Fibroblast of lung (primary cell): ENCODE measurements at places on chromosomes 2 and 18. TPM values are rescaled to one million over a fixed set of nuclear protein-coding genes. Genes with fewer than 3 reads are reported as not detected.
A peak's percentile ranks its signal among the peaks of the same experiment; 100 is the strongest.

DNA sequence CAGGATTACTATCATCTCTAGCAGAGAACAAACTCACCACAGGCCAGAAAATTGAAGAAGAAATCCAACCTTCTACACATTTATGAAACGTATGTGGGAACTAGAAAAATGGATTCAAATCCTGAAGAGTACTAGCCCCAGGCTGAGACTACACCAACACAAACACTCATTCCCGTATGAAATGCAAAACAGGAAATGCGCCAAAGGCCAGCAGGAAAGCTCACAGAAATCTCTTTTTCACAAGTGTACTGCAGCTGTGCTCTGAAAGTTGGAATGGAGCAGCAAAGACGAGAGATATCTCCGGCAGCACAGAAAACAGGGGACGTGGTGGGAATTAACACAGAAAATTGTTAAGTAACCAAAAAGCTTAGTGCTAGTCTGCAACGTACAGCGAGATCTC is 913.5 kb downstream of the TDRD15 start:
- DNase-seq: no peak

The ASNSD1 gene
- total RNA-seq: 63.9 and 72.7 TPM in 2 replicates

GRCh38 chr2:79162132-79162531 is 2.6 kb upstream of the REG3A start:
- no peak for DNase-seq

DNA sequence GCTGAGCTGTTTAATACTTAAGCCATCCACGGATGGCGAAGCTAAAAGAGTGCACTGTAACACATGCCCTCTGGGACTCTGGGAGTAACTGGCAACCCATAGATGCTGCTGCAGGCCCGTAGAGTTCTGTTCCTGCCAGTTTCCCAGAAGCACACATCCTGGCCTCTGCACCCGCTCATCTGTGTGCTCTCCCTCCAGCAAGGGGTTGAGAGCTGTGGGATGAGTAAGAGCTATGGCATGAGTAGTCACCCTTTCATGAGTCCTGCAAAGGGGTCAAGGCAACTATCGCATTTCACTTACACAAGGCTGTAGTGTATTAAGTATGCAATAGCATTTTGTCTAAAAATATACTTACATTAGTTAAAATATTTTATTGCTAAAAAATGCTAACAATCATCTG is 1341.8 kb upstream of the NXPH2 start:
- DNase-seq: peak; percentile 71
